ENCODE measurements at places on chromosomes 7 and 10.

DNA sequence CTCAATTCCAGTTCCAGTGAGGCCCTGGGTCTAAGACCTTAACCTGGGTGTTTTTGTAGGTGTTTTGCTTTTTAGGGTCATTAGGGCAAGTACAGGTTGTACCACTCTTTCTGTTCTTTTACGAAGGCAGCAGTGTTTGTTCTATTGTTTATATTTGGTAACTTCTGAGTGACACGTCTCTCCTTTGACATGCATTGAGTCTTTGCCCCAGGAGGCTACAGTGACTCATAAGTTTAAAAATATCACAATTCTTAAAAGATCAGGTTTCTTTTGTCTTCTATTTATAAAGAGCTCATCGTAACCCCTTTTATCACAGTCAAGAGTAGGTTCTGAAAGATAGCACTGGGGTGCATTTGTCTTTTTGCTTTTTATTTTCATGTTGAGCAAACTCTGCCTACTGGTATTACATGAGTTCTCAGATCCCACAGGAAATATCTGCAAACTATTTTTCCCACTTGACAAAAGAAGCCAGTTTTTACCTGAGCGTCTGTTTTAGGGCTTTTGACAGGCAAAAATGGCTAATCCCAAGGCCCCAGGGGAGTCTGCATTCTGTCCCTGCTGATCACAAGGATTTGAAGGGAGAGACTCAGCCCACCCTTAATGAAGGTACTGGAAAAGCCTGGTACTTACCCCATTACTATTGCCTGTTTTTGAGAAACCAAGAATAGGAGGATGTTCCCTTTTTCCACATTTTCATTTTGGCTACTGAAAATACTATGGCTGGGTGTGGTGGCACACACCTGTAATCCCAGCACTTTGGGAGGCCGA lies 7.9 kb downstream of the NUDT13 start:
- DNase-seq = no peak

- no peak for DNase-seq
These were observed 3.7 kb downstream of the CFAP46 start for GRCh38 chr10:132938472-132939339.

- DNase-seq = peak; percentile 68
These were observed 431 bp downstream of the ZYX start for GRCh38 chr7:143381427-143382125.

DNA sequence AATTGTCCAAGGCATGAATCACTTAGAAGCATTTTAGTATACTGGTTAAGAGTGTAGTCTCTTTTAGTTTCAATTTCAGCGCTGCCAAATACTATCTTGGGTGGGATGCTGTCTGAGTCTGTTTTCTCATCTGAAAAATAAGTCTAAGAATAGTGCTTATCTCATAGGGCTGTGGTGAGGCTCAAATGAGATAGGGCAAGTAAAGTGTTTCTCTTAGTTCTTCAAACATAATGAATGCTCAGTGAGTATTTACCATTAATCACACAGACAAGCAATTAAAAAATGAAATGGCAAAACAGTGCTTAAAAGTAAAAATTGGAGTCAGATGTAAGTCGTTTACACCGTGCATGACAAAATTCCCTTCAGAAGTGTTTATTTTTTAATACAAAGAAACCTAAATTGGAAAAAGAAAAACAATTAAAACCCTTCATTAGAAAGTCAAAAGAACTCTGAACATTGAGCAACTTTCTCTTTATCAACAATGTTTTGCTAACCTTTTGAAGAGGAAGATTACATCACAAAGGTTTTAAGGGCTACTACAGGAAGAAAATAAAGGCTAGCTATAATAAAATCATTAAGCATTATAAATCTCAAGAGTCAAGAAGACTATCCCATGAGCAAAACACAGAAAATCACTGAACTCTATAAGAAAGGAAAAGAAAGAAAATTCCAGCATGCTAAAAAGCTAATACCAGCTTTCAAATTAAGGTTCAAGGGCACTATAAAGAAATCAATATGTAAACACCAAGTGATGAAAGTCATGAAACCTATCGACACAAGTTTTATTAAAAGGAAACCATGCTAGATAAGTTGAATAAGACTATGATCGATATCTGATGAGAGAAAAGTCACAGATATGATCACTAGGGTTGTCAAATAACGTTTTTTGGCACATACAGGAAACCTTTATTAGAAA lies 45.6 kb upstream of the C1GALT1 start:
- DNase-seq = no peak

GRCh38 chr7:29230871-29231345 lies 36.3 kb downstream of the CHN2 start:
- no peak for DNase-seq

DNA sequence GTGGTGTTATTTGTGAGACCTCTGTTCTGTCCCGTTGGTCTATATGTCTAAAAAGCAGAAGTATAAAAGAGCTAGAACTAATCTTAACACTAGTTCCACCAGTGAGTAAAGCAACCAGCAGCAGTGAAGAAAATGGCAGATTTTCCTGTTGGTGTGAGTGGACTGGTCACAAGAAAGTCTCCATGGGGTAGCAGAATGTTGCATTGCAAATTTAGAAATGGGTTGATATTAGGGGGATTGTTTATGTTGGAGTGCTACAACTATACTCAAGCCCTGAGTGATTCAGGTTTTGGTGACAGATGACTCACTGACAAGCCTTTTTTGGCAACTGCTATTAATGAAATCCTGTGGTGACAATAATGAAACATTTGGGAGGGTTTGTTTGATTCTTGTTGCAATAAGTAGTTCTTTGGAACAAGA lies 5.6 kb downstream of the AVL9 start:
- no peak for DNase-seq

DNA sequence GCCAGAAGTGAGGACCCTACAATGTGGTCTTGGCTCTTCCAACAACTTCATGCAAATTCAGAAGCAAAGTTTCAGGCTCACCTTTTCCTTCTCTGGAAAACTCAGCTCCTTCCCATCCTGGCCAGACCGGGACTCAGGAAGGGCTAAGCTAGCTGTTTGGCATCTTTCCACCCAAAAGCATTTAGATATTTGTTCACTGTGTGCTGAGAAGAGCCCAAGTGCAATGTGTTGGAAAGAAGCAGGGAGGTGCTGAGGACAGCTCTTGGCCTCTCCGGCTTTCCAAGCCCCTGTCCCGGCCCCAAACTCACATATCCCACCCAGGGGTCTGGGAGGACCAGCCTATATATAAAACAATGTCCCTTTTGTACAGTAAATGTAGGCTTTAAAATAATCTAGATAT lies 44.5 kb downstream of the MKI67 start:
- no peak for DNase-seq

GRCh38 chr7:94933256-94933990 lies 26.0 kb downstream of the PPP1R9A start:
- DNase-seq = no peak

- no peak for DNase-seq
These were observed 14.8 kb upstream of the CH25H start for GRCh38 chr10:89221919-89222318.

GRCh38 chr7:135490783-135491182 lies 19.1 kb downstream of the CNOT4 start:
- no peak for DNase-seq

DNA sequence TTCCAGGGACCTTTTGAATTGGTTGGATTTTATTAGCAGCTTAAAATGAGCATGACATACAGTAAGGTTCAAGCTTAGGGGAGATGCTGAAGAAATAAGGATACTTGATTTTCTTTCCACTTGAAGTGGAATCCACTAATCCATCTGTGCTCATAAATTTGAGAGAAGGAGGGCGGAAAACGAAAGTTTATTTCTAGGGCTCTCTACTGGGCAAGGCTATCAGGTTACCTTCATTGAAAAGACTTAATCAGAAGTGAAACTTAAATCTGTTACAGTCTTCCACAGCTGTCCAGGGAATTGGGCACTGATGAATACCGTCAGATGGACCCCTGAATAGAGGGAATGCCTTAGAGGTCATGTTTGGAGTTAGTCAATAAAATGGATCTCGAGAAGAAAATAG lies 21.8 kb downstream of the AUTS2 start:
- no peak for DNase-seq

- no peak for DNase-seq
These were observed 50.3 kb upstream of the ST8SIA6 start for GRCh38 chr10:17504547-17505245.

DNA sequence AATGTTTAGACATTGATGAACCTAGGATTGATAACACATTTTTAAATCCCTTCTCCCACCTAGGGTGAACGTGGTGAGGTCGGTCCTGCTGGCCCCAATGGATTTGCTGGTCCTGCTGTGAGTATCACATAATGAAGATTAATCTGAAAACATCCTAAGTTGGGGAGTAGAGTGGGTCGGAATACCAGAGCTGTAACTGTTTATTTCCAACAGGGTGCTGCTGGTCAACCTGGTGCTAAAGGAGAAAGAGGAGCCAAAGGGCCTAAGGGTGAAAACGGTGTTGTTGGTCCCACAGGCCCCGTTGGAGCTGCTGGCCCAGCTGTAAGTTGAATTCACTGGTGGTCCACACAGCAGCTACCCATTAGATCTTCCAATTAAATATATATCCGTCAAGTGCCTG lies 25.6 kb downstream of the COL1A2 start:
- no peak for DNase-seq

DNA sequence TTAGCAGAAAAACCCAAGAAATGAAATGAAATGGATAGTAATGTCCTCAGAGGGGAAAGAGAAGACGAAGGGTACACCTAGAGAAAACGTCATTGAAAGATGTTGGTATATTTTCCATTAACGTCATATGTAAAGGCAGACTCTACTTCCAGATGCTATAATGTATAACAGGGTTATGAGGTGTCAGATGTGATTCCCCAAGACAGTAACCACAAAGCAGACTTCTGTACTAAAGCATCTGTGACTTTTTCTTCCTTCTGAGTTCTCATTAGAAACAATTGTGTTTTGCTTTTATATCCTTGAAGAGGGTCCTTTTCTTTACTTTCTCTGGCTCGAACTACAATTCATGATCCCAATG lies 37.4 kb downstream of the LRRC72 start:
- no peak for DNase-seq

DNA sequence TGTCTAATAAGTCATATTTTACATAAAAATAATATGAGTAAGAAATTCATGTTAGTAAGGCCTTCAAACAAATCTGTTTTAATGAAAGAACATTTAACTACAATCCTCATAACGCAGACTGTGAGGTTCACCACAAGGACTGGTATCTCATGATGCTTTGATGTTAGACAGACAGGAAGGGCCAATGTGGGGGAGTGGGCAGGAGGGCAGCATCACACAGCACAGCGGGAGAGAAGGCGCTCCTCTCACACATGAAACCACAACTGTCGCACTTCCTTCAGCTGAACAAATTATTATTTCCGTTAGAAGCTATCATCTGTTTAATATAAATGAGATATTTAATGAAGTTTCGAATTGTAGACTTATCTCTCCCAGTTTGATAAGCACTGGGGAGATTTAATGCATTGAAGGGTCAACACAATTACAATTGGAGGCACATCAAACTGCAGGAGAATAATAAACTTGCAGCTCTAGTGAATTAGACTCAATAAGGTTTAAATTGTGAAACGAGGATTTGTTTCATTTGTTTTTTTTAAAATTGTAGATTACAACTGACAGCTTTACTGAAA lies 466.1 kb downstream of the PARD3 start:
- no peak for DNase-seq

GRCh38 chr10:96271016-96271815 lies at the start of gene BLNK:
Gene BLNK, minus strand, starts transcription at chr10:96271569. Its CDS starts 171 bp downstream, at chr10:96271398.
- DNase-seq = peak; percentile 73

- DNase-seq = no peak
These were observed 62.5 kb downstream of the DAGLB start for GRCh38 chr7:6385110-6385781.

- DNase-seq = peak; percentile 58
These were observed 3.5 kb downstream of the AIMP2 start for GRCh38 chr7:6012355-6013104.

DNA sequence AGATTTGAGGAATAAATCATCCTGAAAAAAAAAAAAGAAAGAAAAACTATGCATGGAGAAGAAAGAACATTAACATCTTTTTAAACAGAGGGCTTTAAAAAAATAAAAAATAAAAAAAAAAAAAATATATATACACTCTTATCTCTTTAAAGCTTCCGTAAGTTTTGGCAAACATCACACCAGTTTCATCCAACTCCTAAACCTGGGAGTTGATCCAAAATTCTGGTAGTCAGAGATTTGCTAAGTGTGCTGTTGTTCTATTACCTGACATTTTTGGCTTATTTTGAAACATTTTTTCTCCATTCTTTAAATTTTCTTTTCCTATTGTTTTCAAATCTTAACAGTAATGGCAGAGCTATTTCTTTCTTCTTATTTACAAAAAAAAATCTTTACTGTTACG lies 273.1 kb downstream of the AGMO start:
- no peak for DNase-seq

- DNase-seq = no peak
These were observed 567 bp downstream of the KCNH2 start for GRCh38 chr7:150977382-150978125.

GRCh38 chr10:131762789-131763696 lies 137.8 kb upstream of the PPP2R2D start:
- no peak for DNase-seq

DNA sequence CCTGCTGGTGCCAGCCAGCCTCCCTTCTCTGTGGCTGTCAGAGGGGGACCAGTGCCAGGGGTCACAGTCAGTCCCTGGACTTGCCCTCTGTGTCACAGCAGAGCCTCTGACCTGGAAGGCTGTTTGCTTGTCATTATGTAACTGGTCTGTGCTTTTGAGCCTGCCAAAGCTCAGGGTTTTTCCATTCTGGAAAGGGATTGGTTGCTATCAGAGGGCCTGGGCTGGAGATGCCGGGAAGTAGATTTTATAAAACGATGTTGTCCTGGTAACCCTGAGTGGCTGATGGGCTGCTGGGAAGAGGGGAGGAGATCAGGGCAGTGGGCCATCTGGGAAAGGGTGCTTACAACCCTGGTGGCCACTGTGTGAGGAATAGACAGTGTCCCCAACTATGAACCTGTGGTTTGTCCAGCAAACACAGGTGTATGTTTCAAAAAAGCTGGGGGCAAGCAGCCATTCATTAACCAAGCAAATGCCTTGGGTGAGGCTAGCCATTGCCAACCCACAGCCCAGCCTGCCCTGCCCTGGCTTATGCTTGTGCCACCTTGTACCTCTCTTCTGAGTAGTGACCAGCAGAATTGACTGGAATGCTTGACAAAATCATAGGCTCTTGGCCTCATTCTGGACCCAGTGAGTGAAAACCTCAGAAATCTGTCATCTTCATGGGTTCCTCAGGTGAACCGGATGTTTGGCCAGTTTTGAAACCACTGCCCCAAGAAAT lies 21.6 kb downstream of the SFTPD start:
- no peak for DNase-seq

DNA sequence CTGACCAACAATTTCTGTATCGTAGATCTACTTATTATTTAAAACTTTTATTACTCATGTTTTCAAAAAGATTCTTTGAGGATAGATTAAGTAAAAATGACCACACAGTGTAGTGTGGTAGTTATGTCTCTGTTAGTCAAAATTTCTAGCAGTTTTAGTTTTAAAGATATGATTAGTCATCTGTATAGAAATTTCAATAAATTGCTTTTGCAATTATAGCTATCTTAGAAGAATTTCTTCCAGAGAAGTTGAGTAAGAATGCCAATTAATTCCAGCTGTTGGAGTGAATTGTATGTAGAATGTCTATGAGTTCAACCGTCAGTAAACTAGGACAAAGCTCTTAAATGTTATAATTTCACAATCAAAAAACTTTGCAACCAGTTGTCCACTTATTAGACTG lies 229.7 kb downstream of the CDK14 start:
- no peak for DNase-seq

- no peak for DNase-seq
These were observed 1.1 kb upstream of the SLC25A13 start for GRCh38 chr7:96322847-96323461.

Measured in left colon (tissue), 2 donors.